RCC 7860 (cell line): ENCODE measurements at places on chromosomes 4 and X.

DNA sequence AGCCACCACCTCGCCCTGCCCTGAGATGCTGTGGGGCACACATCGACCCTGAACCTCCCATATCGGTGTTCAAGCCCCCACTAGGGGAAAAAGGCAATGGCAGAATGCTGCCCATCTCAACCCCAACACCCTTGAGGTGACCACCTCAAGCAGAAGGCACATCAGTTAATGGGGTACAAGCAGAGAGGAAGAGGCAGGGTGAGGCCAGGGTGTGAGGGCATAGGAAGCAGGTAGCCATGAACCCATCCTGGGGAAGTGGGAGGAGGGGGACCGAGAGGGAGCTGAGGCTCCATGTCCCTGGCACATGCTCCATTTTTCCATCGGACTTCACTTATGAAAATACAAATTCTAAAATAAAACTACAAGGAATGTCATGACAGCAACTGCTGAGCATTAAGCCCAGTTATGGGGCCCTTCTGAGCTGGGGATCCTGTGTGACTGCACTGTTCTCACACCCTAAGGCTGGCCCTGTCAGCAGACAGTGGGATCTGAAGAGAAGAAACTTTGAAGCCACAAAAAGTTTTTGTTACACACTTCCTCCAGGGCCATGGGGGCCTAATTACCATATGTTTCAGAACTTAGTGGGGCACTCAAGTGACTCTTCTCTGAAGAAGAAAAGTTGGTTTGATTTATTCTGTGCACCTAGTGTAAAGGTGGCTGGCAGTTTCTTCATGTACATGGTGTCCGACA is 68.2 kb upstream of the FAM241A start:
- no peak for DNase-seq

GRCh38 chr4:112316360-112316759 is 19.2 kb downstream of the ALPK1 start:
- no peak for DNase-seq

- DNase-seq = no peak
Observed at GRCh38 chr4:102761906-102762305, 1.1 kb upstream of the MANBA start.

DNA sequence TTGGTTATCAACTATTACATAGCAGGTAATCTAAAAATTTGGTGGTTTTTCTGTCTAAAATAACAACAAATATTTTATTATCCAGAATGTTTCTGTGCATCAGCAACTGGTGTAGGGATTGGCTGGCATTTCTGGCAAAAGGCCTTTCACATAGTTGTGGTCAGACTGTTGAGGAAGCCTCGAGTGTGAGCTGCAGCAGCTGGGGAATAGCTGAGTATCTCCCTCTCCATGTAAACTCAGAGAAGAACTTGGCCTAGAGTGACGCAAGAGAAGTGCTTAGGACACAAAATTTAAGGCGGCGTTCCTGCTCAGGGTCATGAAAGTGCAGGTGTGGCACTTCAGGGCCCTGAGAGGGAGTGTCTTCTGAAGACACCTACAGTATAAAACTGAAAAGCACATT is 558.9 kb downstream of the SPOCK3 start:
- DNase-seq = no peak

GRCh38 chrX:15564981-15565579 is 35.7 kb downstream of the ACE2 start:
- DNase-seq = no peak

GRCh38 chrX:108053218-108053617 is 8.4 kb downstream of the VSIG1 start:
- DNase-seq = no peak

- no peak for DNase-seq
Observed at GRCh38 chr4:171846232-171846631, 33.0 kb downstream of the GALNTL6 start.

- no peak for DNase-seq
Observed at GRCh38 chrX:77918568-77918967, 8.1 kb downstream of the ATP7A start.

- DNase-seq = no peak
Observed at GRCh38 chr4:91345632-91346031, 958.1 kb upstream of the GRID2 start.

DNA sequence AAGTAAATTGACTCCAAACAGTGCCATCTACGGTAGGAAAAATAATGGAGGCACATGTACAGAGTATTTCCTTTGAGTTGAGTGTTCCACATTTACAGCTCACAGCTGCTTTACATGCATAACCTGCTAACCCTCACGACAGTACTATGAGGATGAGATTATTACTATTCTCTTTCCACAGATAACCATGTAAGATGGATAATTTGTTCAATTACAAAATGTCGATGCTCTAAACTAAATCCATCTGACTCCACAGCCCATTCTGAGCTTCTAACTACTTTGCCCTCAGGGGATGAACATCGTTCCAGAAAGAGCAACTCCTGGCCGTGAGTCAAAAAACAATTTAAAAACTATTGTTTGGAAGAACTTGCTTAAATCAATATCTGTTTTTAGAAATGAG is 330.4 kb upstream of the NWD2 start:
- no peak for DNase-seq

DNA sequence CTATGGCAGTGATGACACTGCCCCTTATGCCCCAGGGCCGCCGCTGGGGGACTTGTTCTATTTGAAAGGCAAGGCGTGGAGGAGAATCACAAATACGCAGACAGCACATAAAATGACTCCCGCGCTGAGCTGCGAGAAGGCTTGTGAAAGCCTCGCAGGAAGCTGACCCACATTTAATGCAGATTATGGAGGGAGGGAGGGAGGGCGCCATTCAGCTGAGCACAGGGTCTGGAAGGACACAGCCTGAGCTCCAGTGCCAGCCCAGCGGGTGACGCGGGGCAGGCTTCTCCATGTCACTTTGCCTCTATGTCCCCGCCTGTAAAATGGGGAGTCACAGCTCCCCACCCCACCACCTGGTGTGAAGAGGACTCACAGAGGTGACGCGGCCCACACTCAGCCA is 14.3 kb downstream of the ABLIM2 start:
- no peak for DNase-seq

DNA sequence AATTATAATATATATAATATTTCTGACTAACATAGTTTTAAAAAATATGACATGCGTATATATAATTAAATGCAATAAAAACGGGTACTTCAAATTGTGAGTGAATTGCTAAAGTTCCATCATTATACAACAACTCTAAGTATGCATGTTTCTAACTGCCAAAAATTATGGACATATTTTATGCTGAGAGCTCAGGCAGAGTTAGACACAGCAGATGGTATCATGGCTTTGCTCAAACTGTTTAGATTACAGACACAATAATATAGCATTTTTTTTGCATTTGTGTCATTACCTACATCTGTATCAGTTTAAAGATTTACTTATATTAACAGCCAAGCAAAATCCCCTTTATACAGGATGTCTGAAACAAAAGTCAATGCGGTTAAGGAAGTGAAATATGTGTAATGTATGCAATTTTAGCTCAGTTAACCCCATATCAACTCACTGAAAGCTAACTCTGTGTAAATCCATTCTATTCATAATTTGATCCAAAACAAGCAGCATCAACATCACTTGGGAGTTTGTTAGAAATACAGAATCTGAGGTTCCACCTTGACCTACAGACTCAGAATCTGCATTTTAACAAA is 119.1 kb upstream of the CNKSR2 start:
- no peak for DNase-seq

- DNase-seq = no peak
Observed at GRCh38 chr4:84224522-84224921, 274.6 kb downstream of the NKX6-1 start.

GRCh38 chr4:155011163-155011780 is 197.2 kb upstream of the NPY2R start:
- no peak for DNase-seq

DNA sequence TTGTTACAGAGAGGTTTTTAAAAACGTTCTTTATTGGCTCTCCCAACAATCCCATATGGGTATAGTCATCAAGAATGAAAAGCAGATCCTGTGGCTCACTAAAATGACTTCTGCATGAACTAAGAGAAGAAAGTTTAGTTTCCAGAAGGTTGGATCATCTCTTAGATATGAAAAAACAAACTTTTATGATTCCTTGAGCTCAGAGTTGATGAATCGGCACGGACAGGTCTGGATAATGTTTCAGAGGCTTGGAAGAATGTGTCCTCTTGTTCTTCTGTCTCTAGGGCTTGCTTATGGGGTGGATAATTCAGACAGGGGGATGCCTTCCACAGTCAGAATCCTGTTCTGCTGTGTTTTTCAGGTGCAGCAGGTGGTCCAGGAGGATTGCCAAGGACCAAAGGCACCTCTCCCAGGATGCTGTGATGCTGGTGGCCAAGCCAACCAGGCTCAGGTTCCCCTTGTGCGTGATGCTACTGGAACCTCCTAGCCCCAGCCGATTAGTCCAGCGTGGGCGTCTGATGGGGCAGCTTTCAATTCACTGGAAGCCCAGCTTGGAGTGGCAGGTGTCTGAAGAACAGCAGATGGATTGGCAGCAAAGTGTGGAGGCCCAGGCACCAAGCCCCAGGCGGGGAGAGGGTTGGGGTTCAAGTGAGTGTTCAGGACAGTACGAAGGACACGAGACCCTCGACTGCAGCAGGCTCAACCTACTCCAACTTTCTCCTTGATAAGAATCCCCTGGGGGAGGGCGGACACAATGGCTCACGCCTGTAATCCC is 30.3 kb downstream of the CCKAR start:
- no peak for DNase-seq

DNA sequence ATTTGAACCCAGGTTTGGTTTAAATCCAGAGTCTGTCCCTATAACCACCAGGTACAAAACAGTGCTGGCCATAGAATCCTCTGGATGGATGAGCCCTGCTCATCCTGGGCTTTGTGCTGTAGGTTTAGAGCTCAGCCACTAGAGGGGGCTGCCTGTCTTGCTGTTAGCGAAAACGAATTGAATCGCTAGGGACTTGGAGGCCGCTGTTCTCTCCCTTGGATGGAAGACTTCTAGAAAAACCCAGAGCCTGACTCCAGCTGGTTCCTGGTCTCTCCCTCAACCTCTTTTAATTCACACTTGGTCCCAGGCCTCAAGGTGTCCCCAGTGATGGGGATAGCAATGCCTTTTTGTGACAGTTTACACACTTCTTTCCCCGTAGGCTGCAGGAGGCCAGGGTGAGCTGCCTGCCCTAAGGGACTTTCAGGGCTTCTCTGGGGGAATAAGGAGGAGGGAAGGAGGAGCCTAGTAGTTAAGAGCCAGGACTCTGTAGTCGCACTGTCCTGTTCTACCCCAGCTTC is 8.7 kb downstream of the RIPPLY1 start:
- peak; percentile 66 for DNase-seq

- DNase-seq = no peak
Observed at GRCh38 chr4:176593943-176594342, 198.8 kb downstream of the VEGFC start.

GRCh38 chr4:163505374-163505773 is 10.9 kb downstream of the TMA16 start:
- DNase-seq = no peak

DNA sequence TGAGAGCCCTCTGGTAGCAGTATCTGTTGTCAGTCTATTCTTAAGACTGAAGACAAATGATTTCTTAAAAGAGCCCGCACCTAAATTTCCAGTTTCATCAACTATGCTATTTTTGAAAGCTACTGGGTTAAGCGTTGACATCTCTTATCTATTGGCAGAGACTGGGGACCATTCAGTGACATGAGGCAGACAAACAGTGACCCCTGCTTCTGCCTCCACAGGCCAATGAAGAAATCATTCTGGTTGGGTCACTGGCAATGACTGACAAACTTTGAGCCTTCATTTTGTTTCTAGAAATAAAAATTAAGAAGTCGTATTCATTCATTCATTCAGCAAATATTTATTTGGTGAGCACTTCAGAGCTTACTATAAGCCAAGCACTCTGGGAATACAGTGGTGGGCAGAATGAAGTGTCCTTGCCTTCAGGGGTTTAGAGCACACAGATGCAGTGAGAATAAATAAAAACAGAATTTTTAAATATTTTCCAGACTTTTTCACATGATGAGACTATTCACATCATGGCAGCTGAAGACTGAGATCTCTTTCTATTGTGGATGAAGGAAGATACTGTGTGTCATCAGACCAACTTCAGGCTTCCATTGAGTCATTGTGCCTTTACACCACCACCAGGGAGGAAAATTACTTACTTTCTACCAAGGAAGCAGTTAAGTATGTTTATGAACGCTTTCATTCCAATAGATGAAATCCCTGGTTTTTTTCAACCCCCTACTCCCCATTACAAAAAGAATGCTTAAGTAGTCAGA is 36.0 kb downstream of the SORBS2 start:
- no peak for DNase-seq

DNA sequence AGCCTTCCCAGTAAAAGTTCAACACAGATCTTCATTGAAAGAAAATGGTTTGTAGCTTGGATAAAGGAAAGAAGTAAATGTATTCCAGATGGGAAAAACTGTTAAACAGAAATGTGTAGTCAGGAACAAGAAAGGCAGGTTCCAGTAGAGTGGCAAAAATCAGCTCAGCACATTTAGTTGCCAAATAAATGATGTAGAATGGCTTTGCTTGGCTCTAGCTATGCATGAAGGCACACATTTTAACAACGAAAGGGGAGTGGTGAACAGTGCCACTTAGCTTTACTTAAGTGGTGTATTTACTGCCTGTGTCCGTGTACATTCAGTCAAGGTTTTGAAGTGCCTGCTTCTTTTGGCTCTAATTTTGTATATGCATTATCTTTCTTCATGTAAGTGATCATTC is 644.5 kb upstream of the ATOH1 start:
- DNase-seq = no peak

DNA sequence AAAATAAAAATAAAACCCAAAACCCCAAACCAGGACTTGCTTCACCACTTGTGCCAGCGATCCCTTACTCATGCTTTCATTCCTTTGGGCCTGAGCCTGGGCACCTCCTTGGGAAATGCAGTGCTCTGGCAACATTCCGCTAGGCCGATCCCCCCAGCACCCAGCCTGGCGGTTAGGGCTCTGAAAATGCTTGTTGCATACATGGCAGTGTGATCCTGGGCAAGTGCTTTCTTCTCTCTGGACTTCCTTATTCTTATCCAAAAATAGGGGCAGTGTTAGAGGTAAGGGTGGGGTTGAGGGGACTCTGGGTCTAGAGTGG is 4.6 kb downstream of the ZNF185 start:
- DNase-seq = no peak

GRCh38 chr4:76278583-76278982 is 27.1 kb downstream of the FAM47E start:
- DNase-seq = no peak

DNA sequence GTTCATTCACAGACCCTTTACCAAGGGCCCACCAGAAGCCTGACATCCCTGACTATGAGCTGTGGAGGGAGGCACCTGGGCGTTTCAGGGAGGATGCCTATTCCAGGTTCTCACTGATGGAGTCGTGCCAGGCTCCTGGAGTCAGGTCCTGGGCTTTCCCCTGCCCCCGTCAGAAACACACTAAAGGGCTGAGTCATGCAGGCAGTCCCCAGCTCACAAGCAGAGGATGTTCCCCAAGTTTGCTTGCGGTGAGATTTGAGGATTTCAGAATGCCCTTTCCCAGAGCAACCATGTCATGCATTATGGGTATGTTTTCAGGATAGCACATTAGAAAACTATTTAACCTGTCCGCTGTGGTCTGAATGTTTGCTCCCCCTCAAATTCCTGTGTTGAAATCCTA is 45.2 kb downstream of the FHDC1 start:
- DNase-seq = peak; percentile 94
